ENCODE measurements at places on chromosomes 7 and 10.

GRCh38 chr7:139646566-139646965, 123.1 kb downstream of the CLEC2L start:
- no peak for DNase-seq

DNA sequence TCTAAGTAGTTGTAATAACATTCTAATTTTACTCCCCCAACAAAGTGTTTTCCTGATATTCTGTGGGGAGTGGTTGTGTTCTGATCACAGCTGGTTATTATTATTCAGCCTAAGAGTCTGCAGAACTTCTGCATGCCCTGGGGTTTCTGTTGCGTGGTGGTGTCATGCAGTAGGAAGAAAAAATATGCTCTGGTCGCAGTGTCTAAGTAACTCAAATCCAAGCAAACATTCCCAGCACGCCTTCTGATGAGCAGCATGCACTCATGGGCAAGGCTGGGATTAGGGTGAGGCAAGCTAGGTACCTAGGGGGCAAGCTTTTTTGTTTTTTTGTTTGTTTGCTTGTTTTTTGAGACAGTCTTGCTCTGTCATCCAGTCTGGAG, 112.8 kb upstream of the KMT2E start:
- DNase-seq = no peak

DNA sequence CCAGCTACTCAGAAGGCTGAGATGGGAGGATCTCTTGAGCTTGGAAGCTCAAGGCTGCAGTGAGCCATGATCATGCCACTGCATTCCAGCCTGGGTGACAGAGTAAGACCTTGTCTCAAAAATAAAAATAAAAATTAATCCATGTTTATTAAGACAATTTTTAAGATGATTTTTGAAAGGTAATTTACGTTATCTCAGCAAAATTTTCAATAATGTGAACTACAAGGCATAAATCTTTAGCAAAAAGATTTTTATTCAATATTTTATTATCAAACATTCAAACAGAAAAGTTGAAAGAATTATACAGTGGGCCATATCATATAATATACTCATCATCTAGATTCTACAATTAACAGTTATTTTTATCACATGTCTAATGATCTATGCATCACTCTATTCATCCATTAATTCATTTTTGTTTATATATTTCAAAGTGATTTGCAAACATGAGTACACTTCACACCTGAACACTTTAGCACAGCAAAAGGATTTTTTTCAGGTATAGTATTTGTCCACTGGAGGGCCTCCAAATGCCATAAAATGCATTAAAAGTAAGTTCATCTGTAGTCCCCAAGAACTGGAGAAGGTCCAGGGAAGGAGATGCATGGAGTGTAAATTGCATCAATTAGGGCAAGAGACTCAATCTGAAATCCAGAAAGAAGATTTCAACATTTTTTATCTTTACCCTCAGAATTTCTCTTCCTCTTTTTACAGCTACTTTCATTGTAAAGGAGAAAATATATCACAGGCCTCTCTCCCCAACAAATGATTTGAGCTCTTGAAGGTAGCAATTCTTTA, 38.6 kb upstream of the RSBN1L start:
- DNase-seq = peak; percentile 86

GRCh38 chr10:64081947-64082482, 560.8 kb downstream of the REEP3 start:
- no peak for DNase-seq

GRCh38 chr10:132111121-132111731, 45.5 kb downstream of the JAKMIP3 start:
- no peak for DNase-seq

DNA sequence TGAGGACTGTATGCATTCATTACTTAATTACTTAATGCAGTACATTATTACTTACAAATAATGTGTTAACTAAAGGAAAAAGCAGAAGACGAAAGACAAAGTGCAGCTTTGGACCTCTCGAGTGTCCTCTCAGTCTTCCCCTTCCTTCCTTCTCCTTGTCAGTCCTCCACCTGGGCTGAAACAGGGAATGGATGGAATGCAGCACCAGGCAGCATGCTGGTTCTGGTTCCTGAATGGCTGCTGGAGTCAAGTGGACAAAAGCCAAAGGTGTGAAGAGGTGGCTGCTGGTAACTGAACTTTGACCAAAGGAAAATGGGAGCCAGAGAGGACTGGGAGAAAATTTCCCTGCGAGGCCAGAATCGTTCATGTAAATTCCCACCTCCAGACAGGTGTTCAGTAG, 179.5 kb downstream of the GPAM start:
- no peak for DNase-seq

DNA sequence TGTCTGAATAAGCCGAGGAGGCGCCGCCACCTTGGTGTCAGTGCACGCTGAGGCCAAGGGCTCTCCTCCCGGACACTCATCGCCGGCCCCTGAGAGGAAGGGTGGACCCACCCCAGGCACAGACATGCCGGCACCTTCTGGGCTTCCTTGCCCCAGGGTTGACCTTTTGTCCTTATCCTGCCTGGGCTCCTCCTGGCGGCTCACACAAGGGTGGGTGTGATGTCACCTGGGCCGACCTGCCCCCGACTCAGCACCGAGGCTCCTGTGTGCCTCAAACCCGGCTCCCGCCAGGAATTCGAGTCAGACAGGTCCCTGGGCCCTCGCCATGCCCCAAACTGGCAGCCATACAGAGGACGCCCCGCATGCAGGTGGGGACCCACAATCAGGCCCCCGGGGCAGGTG, 17.7 kb upstream of the CFAP46 start:
- no peak for DNase-seq

GRCh38 chr10:29669149-29669548, 34.4 kb upstream of the SVIL start:
- DNase-seq = no peak

DNA sequence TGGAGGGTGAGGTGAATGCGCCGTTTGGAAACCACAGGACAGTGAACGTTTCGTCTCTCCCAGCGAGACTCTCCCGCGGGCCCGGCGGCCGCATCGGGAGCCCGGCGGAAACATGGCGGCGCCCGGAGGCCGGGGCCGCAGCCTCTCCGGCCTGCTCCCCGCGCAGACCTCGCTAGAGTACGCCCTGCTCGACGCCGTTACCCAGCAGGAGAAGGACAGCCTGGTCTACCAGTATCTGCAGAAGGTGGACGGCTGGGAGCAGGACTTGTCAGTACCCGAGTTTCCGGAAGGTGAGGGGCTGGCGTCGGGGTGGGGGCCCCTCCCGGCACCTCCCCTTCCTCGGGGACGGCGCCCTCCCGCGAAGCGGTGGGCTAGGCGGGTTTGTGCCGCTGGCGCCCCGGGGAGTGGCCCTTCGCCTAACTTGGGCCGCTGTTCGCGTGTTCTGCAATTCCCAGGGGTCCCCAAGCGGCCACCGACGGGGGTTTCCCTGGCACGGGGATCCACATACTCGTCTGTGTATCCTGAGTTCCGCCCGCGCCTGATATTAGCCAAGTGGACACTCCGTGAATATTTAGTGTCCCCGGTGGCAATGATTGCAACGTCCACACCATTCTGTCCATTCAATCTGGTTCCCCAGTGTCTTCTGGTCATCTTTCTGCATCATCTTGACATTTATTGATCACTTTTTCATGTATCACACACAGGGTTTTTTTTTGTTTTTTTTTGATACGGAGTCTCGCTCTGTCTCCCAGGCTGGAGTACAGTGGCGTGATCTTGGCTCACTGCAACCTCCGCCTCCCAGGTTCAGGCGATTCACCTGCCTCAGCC, 514 bp downstream of the NHLRC2 start:
- no peak for DNase-seq

- DNase-seq = no peak
Measured at GRCh38 chr10:97462309-97462708, 16.3 kb downstream of the ZDHHC16 start.

GRCh38 chr10:87925570-87925969, 62.1 kb downstream of the PTEN start:
- no peak for DNase-seq

- DNase-seq = no peak
Measured at GRCh38 chr7:31885171-31885570, 185.0 kb downstream of the PDE1C start.

DNA sequence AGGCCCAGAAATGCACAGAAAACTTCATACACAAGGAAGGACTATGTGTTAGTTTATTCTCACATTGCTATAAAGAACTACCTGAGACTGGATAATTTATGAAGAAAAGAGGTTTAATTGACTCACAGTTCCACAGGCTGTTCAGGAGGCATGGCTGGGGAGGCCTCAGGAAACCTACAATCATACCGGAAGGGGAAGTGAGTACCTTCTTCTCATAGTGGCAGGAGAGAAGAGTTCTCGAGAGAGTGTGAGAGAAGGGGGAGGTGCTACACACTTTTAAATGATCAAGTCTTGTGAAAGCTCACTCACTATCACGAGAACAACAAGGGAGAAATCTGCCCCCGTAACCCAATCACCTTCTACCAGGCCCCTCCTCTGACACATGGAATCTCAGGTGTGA, 16.8 kb upstream of the RAMP3 start:
- peak; percentile 41 for DNase-seq

- DNase-seq = no peak
Measured at GRCh38 chr10:24162206-24162985, 46.5 kb upstream of the KIAA1217 start.

- DNase-seq = no peak
Measured at GRCh38 chr7:138962561-138963270, 18.5 kb downstream of the KIAA1549 start.

- no peak for DNase-seq
Measured at GRCh38 chr7:28808796-28809533, 149.2 kb downstream of the TRIL start.

GRCh38 chr10:59623133-59624121, 86.2 kb downstream of the SLC16A9 start:
- no peak for DNase-seq

- no peak for DNase-seq
Measured at GRCh38 chr10:124478515-124478914, 16.9 kb downstream of the LHPP start.

DNA sequence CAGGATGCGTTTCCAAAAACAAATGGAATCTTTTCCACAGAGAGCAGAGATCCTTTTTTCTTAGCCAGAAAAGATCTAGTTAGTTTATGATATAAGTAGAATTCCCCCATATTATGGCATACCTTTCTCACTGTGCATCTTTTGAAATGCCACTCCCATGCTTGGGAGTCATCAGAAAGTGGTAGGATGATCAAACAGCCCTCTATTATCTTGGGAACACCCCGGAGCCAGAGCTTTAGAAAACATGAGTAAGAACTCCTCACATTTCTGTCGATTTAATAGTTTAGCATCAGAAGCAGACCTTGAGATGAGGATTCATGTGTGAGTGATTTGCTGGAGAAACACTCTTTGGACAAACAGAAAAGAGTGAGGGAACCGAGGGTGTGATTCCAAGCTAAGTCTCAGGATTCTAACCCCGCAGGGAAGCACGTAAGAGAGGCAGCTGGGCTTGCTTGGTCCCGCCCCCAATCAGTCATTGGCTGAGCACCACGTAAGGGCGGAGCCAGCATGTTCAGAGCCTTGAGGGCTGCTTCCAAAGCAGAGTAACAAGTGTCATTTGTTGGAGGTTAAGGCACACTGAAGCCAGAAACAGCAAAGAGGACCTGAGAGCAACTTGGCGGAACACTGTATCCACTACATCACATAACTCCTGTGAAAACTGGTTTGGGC, 43.7 kb upstream of the NXPH1 start:
- no peak for DNase-seq

DNA sequence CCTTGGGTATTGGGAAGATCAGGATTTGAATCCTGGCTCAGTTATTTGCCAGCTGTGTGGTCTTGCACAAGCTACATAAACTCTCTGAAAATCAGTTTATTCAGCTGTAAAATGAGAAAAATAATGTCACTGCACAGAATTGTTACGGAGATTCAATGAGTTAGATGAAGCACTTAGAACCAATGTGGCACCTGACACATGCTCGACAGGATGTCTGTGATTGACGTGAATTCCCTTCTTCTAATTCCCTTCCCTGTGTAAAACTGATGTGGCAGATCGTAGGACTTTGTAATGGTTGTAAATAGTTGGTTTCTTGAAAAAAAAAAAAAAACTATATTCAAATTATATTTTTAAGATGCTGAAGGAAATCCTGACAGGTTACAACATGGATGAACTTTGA, 249.9 kb upstream of the MKLN1 start:
- no peak for DNase-seq

DNA sequence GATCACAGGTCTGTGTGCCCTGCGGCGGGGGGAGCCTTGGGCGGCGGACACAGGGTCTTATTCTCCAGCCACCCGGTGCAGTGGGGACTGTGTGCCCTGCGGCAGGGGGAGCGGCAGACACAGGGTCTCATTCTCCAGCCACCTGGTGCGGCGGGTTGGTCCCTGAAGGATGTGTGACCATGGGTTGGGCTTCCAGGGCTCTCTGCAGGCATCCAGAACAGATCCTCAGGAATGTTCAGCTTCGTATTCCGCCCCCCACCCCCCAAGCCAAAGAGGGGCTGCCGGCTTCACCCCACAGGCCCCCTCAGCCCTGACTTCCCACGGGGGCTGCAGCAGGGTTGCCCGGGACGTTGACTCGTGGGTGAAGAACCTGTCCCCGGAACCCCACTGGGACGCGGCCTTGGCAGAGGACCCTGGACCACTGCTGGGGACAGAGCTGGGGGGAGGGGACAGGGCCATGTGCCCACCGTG, 154.5 kb upstream of the PPP2R2D start:
- no peak for DNase-seq

- DNase-seq = no peak
Measured at GRCh38 chr10:121608469-121609190, 10.4 kb upstream of the FGFR2 start.

GRCh38 chr10:131663351-131663750, 237.5 kb upstream of the PPP2R2D start:
- DNase-seq = no peak

DNA sequence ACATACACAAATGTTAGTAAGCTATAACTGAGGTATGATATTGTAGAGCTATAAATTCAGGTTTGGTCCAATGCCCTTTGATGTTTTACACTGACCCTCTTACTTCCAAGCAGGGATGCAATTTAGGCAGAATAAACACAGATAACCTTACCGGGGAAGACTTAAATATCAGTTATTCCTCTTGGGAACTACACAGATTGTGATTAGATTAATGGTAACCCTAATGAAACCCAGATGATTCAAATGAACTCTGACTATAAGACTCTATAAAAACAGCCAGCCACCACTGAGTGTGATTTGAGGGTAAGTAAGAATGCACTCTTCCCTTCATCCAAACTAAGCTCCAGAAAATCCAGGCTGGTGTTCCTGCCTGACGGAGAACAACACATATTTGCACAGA, 891.1 kb downstream of the NXPH1 start:
- DNase-seq = no peak

All from GF-D8 (cell line).